ENCODE measurements at places on chromosomes 7 and 10. TPM values are rescaled to one million over a fixed set of nuclear protein-coding genes. Genes with fewer than 3 reads are reported as not detected.

Gene C10orf71
- polyA plus RNA-seq = not detected

Gene CCL24
- polyA plus RNA-seq = not detected

DNA sequence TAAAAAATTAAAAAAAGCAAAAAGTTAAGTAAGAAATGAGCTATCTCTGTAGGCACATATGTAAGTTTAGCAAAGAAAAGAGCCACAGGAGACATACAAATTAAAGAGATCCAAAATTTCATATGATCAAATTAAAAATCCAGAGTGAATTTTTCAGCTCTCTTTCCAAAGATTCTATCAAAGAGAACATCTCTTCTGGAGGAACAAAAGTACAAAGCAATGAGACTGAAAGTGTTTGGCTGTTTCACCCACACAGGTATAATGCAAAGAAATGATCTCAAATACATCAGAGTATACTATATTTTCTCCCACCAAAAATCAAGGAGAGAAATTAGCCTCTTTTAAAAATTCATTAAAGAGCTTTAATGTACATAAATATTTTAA is 74.8 kb upstream of the ASAH2 start:
- H3K27me3 ChIP-seq = no peaks in the 10 kb centered on the region
- H3K27ac ChIP-seq = no peak overlapping the region
- DNase-seq = no peak

DNA sequence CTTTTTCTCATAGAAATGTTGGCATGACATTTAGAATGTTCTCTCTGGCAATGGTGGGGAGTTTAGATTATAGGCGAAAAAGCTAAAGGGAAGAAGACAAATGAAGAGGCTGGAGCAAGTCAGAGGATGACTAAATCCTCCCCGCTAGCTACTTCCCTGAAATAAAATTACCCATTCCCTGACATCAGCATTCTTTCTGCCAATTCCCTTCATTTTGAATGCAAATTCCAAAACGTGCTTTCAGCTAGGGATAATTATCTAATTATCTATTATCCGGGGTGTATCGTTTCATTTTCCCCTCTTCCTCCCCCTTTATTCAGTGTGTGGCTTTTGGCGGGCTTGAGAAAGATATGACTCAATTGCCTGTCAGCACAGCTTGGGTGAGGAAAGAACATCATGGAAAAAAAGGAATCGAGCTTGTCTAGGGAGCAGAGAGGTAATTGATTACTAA is 672.3 kb downstream of the TNS3 start:
- no peaks in the 10 kb centered on the region for H3K4me1 ChIP-seq
- no peak for DNase-seq
- H3K27ac ChIP-seq = no peak overlapping the region
- no peaks in the 10 kb centered on the region for H3K36me3 ChIP-seq

DNA sequence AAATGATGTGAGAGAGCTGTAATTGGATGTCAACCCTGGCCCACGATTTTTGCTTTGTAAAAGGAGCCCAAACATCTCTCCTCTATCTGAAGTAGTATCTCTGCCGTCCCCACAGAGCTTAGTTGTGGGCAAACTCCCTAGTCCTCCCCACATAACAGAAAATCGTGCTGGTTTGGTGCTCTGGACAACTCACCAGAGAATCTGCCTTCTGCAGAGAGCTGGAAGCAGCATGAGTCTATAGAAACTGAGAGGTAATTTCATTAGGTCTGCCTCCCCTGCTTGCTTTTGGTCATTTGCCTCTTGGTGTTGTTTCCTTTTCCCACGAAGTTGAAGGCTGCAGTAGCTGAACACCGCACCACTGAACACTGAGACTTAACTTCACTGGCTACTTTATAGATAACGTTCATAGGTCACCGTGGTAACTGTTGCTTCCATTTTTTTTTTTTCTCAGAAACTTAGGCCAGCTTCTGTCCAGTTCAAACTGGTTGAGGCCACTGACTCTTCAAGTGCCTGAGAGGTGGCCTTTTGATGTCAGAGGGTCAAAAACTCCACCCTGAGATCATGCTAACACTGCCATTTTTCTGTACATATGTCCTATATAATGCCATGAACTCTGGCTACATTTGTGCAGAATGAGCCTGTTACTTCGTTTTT is 3.3 kb upstream of the CDCA7L start:
- H3K4me3 ChIP-seq = no peak overlapping the region
- no peak for DNase-seq
- H3K4me1 ChIP-seq = peaks cover 8% of the 10 kb centered on the region
- no peaks in the 10 kb centered on the region for H3K36me3 ChIP-seq
- no peak overlapping the region for H3K27ac ChIP-seq
- no peaks in the 10 kb centered on the region for H3K27me3 ChIP-seq

DNA sequence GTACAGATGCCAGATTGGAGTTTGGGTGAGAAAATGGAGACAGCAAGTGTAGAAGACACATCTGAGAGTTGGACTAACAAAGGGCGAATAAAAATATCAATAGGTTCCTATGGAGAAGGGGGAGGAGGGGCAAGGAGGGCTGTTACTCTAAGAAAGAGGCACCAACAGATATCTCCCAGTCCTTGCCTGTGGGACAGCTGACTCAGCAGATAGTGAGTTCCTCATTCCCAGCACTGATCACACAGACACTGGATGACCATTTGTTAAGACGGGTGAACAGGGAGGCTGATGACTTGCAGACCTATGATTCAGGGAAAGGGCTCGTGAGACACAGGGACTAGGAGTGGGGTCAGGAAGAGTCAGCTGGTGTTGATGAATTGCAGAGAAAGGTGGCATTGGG is 5.7 kb upstream of the PRR15 start:
- peaks cover 43% of the 10 kb centered on the region for H3K4me1 ChIP-seq
- peak; percentile 52 for DNase-seq
- H3K27me3 ChIP-seq = peaks cover 9% of the 10 kb centered on the region
- no peaks in the 10 kb centered on the region for H3K36me3 ChIP-seq
- no peak overlapping the region for H3K27ac ChIP-seq

GRCh38 chr10:21212348-21212747 is 313.1 kb downstream of the SKIDA1 start:
- H3K27me3 ChIP-seq = no peaks in the 10 kb centered on the region
- no peak for DNase-seq
- no peak overlapping the region for H3K4me3 ChIP-seq
- no peaks in the 10 kb centered on the region for H3K4me1 ChIP-seq
- no peak overlapping the region for H3K27ac ChIP-seq
- H3K36me3 ChIP-seq = no peaks in the 10 kb centered on the region

Data from GM23338 (cell line).